Gastrocnemius medialis (tissue), 4 donors: ENCODE measurements at places on chromosomes 16 and 17. TPM values are rescaled to one million over a fixed set of nuclear protein-coding genes. Genes with fewer than 3 reads are reported as not detected.

The KRTAP4-1 gene
- not detected for total RNA-seq

The RGS9 gene
- total RNA-seq: 4.4 TPM

The VTN gene
- total RNA-seq: not detected

The MYH3 gene
- 1.5 TPM for total RNA-seq

The SULT1A1 gene
- 5.7 TPM for total RNA-seq

The MKS1 gene
- 6.7 TPM for total RNA-seq

The TK1 gene
- 0.25 TPM for total RNA-seq

The TEX14 gene
- not detected for total RNA-seq

The HSF4 gene
- total RNA-seq: 9.0 TPM

The SHPK gene
- total RNA-seq: 4.3 TPM

The CALB2 gene
- total RNA-seq: 3.2 TPM

The FBXW10 gene
- 0.09 TPM for total RNA-seq

The CD300LB gene
- total RNA-seq: 0.16 TPM

The BRICD5 gene
- 1.7 TPM for total RNA-seq
